Left ventricle myocardium inferior (tissue), 1 donor: ENCODE measurements at places on chromosomes 6 and 20. TPM values are rescaled to one million over a fixed set of nuclear protein-coding genes. Genes with fewer than 3 reads are reported as not detected.
A peak's percentile ranks its signal among the peaks of the same experiment; 100 is the strongest.

Gene OR2H1
- total RNA-seq = not detected

Gene SLC26A8
- not detected for total RNA-seq

Gene ZKSCAN3
- 4.1 TPM for total RNA-seq

Gene PLG
- not detected for total RNA-seq

Gene DEFB121
- total RNA-seq = not detected

Gene MAP1LC3A
- total RNA-seq = 110 TPM

GRCh38 chr6:12343440-12344162 is 53.4 kb downstream of the EDN1 start:
- DNase-seq = no peak
- no peak overlapping the region for H3K27ac ChIP-seq
- no peak overlapping the region for H3K4me3 ChIP-seq
- no peaks in the 10 kb centered on the region for H3K4me1 ChIP-seq
- H3K27me3 ChIP-seq = peaks cover 19% of the 10 kb centered on the region

DNA sequence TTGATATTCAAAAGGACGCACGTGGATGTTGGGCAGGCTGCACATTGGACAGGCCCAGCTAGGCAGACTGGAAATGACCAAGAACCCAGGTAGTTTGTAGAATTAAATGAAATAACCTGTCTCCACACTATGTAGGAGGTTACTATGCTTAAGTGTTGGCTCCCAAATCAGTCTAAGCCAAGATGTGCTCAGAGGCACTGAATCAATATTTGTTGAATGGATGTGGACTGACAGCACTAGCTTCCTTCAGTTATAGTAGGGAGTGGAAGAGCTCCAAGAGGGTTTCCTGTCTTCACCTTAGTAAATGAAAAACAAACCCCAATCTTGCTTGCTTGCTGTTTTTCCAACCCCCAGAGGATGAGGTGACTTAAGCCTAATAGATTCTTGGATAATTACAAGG is 180.5 kb downstream of the JARID2 start:
- H3K36me3 ChIP-seq = no peaks in the 10 kb centered on the region
- H3K27me3 ChIP-seq = no peaks in the 10 kb centered on the region
- DNase-seq = no peak
- H3K27ac ChIP-seq = peak overlapping the region; percentile 9

GRCh38 chr20:49052334-49052733 is 6.2 kb downstream of the CSE1L start:
- H3K4me1 ChIP-seq = peaks cover 33% of the 10 kb centered on the region
- DNase-seq = no peak
- no peaks in the 10 kb centered on the region for H3K27me3 ChIP-seq
- H3K36me3 ChIP-seq = no peaks in the 10 kb centered on the region

DNA sequence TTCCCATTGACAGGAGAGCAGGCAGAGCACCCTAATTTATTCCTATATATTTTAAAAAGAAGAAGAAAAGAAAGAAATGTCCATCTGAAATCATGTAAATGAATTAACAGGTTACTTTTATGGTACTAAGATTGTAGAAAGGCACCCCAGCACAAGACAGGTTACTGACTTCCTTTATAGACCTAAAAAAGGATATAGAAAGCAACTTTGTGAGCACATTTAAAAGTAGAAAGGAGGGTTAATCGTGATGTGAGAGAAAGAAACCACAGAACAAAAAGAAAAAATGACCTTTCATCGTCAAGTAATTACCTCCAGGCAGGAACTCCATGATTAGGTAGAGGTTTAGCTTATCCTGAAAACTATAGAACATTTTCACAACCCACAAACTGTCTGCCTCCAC is 29.9 kb downstream of the STK38 start:
- H3K27ac ChIP-seq = no peak overlapping the region
- no peaks in the 10 kb centered on the region for H3K27me3 ChIP-seq
- no peak for DNase-seq
- H3K4me3 ChIP-seq = no peak overlapping the region
- peaks cover 22% of the 10 kb centered on the region for H3K4me1 ChIP-seq

- peaks cover 3% of the 10 kb centered on the region for H3K36me3 ChIP-seq
- no peak for DNase-seq
- peak overlapping the region; percentile 96 for H3K27ac ChIP-seq
- H3K4me3 ChIP-seq = peak overlapping the region; percentile 85
- no peaks in the 10 kb centered on the region for H3K27me3 ChIP-seq
These were observed 819 bp upstream of the MTRF1L start for GRCh38 chr6:153003366-153003690.

DNA sequence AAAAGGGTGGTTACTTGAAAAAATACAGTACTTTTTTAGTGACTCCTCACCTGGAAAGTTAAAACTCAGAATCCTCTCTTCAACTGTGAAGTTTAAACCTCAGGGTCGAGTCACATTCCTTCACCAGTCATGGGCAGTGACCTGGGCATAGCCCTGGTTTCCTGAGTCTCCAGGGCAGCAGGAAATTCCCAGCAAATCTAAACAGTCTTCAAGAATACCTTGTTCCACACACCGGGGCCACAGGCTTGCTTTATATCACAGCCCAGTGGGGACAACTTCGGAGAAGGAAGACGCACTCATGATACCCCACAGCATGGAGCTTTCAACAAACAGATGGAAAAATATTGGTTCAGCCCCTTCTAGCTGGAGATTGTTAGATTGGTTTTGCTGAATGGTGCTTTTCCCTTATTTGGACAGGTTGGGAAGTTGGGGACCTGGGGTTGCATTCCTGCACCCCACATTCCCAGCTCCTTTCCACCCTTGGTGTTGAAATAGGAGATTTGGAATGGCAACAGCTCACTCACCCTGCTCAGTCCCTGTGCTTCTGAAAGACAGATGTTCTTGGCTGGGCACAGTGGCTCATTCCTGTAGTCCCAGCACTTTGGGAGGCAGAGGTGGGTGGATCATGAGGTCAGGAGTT is 113.0 kb upstream of the TMEM170B start:
- H3K4me3 ChIP-seq = no peak overlapping the region
- peaks cover 53% of the 10 kb centered on the region for H3K4me1 ChIP-seq
- no peaks in the 10 kb centered on the region for H3K36me3 ChIP-seq

- peak overlapping the region; percentile 58 for H3K4me3 ChIP-seq
- peak overlapping the region; percentile 91 for H3K27ac ChIP-seq
- DNase-seq = peak; percentile 72
- H3K36me3 ChIP-seq = no peaks in the 10 kb centered on the region
- H3K4me1 ChIP-seq = peaks cover 56% of the 10 kb centered on the region
- H3K27me3 ChIP-seq = no peaks in the 10 kb centered on the region
These were observed 72.9 kb downstream of the SNX5 start for GRCh38 chr20:17895641-17896171.

GRCh38 chr20:62751551-62752150 is 43.0 kb downstream of the NTSR1 start:
- H3K27me3 ChIP-seq = peaks cover 72% of the 10 kb centered on the region
- peak; percentile 9 for DNase-seq
- no peaks in the 10 kb centered on the region for H3K4me1 ChIP-seq
- H3K27ac ChIP-seq = no peak overlapping the region

DNA sequence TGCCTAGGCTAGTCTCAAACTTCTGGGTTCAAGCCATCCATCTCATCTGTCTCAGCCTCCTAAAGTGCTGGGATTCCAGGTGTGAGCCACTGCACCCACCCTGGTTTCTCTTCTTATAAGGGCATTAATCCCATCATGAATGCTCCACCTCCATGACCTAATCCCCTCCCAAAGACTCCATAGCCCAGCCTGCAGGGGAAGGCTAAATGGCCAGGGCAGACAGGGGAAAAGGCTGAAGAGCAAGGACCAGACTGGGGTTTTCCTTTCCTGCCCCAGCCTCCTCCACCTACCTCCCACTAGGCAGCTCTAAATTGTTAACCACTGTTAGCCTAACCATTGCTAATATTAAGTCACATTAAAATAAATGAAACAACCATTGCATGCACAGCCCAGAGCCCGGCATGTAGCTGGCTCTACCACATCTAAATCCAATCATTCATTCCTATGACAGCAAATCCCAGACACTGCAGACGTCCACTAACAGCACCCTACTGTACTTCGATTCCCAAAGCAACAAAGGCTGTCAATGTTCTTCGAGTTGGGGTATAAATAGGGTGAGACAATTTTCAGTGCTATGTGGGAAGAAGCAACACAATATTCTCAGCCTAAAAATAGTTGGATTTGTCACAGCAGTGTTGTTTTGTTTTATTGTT is 243.2 kb upstream of the ARID1B start:
- no peak overlapping the region for H3K27ac ChIP-seq
- no peaks in the 10 kb centered on the region for H3K4me1 ChIP-seq
- H3K4me3 ChIP-seq = no peak overlapping the region
- no peaks in the 10 kb centered on the region for H3K27me3 ChIP-seq
- no peak for DNase-seq

DNA sequence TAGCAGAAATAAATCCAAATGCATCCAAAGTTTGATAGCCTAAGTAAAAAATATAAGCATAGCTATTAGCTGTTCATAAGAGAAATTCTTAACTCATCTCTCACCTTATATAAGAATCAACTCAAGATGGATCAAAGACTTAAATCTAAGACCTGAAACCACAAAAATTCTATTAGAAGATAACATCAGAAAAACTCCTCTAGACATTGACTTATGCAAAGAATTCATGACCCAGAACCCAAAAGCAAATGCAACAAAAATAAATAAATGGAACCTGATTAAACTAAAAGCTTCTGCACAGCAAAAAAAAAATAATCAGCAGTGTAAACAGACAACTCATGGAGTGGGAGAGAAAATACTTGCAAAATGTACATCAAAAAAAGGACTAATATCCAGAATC is 184.3 kb downstream of the TFAP2A start:
- no peaks in the 10 kb centered on the region for H3K27me3 ChIP-seq
- H3K36me3 ChIP-seq = no peaks in the 10 kb centered on the region
- H3K4me3 ChIP-seq = no peak overlapping the region
- H3K27ac ChIP-seq = no peak overlapping the region

DNA sequence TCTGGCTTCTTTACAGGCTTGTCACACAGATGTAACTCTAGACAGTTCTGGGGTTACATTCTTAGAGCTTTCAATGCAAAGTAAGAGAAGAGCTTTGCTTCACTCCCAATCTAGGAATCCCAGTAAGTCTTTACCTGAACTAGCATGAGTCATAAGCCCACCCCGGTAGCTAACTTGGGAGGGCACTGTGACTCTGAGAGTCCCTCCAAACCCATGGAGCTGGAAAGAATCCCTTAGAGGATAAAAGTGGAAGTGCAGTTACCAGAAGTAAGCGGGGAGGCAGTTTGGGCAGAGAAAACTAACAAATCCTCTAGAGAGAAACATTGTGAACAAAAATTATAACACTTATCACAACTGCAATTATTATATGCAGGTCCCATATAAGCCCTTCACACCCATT is 84.0 kb upstream of the SMLR1 start:
- no peak for DNase-seq
- no peak overlapping the region for H3K4me3 ChIP-seq
- H3K27ac ChIP-seq = no peak overlapping the region
- no peaks in the 10 kb centered on the region for H3K4me1 ChIP-seq

GRCh38 chr20:36541768-36542488 is 609 bp downstream of the MYL9 start:
- H3K27me3 ChIP-seq = no peaks in the 10 kb centered on the region
- H3K27ac ChIP-seq = peak overlapping the region; percentile 98
- H3K4me3 ChIP-seq = peak overlapping the region; percentile 98
- peaks cover 24% of the 10 kb centered on the region for H3K36me3 ChIP-seq
- peaks cover 86% of the 10 kb centered on the region for H3K4me1 ChIP-seq
- no peak for DNase-seq

DNA sequence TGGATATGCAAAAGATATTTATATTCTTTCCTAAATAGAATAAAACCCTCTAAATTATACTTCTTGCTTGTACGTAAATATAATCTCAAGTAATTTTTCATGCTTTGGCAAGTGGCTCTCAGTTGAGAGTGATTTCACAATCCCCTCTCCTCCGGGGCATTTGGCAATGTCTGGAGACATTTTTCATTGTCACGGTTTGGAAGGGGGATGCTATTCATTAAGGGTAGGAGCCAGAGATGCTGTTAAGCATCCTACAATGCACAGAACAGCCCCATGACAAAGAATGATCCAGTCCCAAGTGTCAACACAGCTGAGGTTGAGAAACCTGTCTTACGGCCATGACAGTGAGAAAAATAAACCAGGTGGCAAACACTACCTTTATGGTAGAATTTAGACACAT is 75.7 kb downstream of the AGPAT4 start:
- no peaks in the 10 kb centered on the region for H3K36me3 ChIP-seq
- no peak for DNase-seq
- no peak overlapping the region for H3K27ac ChIP-seq
- H3K4me1 ChIP-seq = no peaks in the 10 kb centered on the region

DNA sequence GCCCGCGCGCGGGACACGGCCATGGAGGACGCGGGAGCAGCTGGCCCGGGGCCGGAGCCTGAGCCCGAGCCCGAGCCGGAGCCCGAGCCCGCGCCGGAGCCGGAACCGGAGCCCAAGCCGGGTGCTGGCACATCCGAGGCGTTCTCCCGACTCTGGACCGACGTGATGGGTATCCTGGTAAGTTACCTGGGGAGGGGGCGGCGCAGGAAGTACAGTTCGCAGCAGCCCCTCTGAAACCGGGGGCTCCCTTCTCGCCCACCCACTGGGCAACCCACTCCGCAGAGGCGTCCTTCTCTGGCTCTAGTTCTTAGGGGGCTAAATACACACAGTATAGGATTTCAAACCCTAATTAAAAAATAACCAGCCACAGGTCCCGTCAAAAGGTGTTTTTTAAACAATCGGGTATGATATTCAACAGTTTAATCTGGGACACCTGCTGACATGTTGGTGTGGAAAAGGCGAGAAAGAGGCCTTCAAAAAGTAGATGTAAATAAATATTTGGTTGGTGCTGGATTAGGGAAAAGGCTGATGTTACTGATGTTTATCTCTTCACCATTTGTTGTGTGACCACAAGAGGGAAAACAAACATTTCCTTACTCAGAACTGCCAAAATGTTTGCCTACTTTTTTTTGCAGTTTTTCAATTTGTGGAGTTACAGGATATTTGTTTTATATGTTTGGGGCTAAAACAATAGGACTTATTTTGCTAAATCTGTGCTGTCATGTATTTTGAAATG is 577 bp downstream of the SASH1 start:
- no peaks in the 10 kb centered on the region for H3K27me3 ChIP-seq
- H3K4me3 ChIP-seq = peak overlapping the region; percentile 83
- DNase-seq = no peak
- H3K36me3 ChIP-seq = no peaks in the 10 kb centered on the region

GRCh38 chr6:149300563-149300962 is 16.9 kb upstream of the TAB2 start:
- H3K27ac ChIP-seq = no peak overlapping the region
- DNase-seq = no peak
- H3K4me1 ChIP-seq = no peaks in the 10 kb centered on the region
- no peak overlapping the region for H3K4me3 ChIP-seq
- no peaks in the 10 kb centered on the region for H3K27me3 ChIP-seq

GRCh38 chr20:47150403-47151152 is 205.9 kb downstream of the ZMYND8 start:
- H3K27ac ChIP-seq = no peak overlapping the region
- peak; percentile 46 for DNase-seq
- H3K36me3 ChIP-seq = no peaks in the 10 kb centered on the region

DNA sequence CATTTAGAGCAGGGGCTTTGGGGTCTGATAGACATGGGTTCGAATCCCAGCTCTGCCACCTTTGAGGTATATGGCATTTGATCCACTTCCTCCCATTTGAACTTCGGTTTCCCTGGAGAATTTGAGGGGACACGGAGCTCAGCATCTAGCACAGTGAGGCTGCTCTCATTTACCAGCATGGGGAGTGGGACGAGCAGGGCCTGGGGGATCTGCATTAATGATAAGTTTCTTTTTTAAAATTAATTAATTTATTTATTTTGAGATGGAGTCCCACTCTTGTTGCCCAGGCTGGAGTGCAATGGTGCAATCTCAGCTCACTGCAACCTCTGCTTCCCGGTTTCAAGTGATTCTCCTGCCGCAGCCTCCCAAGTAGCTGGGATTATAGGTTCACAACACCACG is 52.6 kb downstream of the VSTM2L start:
- no peaks in the 10 kb centered on the region for H3K4me1 ChIP-seq
- no peak overlapping the region for H3K27ac ChIP-seq
- H3K27me3 ChIP-seq = no peaks in the 10 kb centered on the region

GRCh38 chr6:154624038-154624599 is 109.1 kb upstream of the SCAF8 start:
- no peak overlapping the region for H3K27ac ChIP-seq
- H3K4me1 ChIP-seq = no peaks in the 10 kb centered on the region
- no peak for DNase-seq
